PC-3 (cell line): ENCODE measurements at places on chromosomes 5 and 9. TPM values are rescaled to one million over a fixed set of nuclear protein-coding genes. Genes with fewer than 3 reads are reported as not detected.

DNA sequence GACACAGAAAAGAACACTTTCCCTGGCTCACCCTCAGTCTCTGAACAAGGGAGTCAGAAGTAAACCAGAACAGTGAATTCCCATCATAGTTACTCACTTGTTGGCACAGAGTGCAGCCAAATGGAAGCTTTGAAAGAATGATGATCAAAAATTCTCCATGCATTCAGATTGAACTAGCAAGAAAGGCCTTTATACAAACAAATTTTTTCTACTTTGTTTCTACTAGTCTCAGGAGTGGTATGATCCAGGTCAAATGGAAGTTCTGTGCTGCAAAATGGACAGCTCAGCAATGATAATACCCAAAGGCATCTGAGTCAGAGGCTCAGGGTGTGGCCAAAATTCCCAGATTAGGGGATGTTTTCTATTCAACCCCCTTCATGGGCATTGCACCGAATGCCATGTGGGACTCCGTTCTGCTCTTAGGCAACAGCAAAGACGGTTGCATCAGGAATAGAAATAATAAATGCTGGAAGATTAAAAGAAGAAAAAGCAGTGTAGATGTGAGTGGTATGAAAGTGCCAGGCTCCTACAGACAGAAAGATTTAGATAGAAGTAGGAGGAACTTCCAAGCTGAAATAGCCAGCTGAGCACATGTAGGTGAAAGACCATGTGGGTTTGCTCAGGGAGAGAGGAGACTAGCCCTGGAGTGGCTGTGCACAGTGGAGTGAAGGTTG lies 24.0 kb upstream of the ASPN start:
- peak; percentile 79 for DNase-seq

- peak; percentile 47 for DNase-seq
These were observed 44.7 kb upstream of the TMEM215 start for GRCh38 chr9:32738501-32739172.

- DNase-seq, result peak; percentile 66
These were observed 6.9 kb downstream of the FNBP1 start for GRCh38 chr9:130036099-130036498.

Gene PCDHB8
- total RNA-seq, result 0.22 and 0.40 TPM in 2 replicates

DNA sequence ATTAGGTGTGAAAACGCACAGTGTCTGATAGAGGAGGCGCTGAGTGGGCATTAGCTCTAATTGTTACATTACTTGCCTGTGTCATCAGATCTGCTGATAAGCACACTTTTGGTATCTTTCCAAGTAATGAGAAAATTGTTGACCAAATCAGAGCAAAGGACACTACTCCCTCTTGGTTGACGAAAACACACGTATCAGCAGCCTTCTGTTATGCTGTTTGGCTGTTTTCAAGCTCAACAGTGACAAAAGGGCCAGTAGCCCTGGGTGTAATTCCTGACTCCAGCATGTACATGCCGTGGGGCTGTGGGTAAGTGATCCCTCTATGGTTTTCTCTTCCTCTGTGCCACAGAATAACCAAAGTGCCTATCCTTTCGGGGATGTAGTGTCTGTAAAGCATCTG lies 151.4 kb downstream of the AUH start:
- DNase-seq, result no peak

DNA sequence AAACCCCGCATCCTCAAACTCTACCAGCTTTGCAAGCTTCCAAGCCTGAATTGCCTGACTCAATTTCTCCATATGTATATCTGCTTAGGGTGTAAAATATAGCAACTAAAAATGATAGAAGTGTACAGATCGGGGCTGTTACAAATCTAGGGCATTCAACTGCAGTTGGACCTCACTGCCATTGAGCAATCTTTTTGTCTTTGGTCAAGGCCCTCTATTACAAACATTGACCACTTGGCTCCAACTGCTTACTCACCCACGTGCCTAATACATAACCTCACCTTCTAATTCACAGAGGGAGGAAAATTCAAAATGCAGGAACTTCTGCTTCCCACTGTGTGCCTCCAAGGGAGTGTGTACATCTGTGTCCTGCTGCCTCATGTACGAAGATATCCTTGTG lies 10.0 kb downstream of the LRRC70 start:
- DNase-seq, result no peak

GRCh38 chr5:19886123-19886917 lies 101.7 kb downstream of the CDH18 start:
- peak; percentile 54 for DNase-seq
